Epithelial cell of esophagus (primary cell): ENCODE measurements at places on chromosomes 7 and 10.

DNA sequence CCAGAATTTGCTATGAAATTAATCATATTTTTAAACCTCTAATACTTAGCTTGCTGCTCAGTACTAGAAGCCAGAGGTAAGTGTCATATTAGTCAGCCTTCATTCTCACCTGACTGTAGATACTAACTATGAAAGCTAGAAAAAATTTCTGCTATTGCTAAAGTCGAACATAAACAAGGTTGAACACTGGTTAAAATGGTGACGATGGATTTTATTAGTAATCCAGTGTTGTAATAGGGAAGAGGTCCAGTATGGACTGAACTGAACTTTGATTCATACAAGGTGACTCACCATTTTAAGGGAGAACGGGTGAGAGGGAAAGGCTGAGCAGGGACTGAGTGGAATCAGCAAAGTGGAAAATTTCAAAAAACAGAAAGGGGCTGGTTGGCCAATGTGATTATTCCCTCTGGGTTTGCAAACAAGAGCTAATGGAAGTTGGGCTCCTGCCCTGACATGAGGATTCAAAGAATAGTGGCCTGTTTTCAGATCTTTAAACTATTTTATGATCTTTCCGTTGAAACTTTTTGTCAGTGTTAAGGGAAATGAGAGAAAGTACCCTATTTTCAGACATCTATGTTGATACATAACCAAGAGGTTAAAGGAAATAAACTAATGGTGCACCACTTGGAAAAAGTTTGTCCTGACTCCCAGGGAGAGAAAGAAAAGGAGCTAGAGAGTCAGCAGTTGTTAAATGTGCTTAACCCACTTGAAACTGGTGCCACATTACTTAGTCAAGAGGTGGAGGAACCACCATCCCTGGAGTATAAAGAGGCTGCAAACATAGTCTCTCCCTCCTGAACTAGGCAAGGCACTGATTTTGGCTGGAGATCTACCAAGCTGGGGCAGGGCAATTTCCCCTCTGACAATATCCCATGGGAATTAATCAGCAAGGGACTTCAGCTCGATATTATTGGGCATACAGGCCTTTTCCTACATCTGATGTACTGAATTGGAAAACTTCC lies 15.3 kb upstream of the AKR1C1 start:
- DNase-seq: peak; percentile 96

DNA sequence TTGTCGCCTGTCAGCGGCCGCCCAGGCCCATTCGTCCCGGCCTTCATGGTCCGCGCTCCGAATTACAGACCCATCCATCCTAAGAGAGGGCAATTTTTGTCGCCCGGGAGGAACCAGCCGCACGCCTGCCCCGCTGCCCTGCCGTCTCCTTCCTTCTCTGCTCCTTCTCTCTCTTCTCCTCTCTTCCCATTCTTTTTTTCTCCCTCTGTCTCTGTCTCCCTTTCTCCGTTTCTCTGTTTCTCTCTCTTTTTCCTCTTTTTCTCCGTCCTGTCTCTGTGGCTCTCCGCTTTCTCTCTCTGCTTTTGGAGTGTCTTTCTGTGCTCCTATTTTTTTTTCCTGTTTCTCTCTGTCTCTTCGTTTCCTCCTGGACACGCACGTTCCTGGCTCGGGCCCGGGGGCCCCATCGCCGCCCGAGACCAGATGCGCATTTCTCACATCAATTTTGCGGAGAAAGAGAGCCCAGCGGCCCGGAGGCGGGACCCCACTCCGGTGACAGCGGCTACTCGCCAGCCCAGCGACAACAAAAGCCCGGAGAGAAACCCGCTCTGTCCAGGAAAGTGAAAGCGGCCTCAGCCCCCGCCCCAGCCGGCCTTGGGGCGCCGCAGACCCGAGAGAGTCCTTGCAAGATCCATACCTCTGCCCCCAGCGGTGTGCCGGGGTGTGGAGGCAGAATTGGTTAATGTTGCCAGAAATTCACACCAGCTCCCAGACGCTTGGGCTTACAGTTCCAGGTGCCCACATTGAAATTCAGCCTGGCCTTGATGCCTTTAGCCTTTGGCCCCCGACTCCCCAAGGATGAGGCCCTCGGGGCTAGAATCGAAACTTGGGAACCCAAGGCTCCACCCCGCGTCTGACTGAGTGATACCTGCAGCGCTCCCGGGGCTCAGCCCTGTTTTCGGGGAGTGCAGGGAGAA lies 4.1 kb downstream of the LBX1 start:
- DNase-seq: no peak

- DNase-seq: no peak
Measured at GRCh38 chr10:132937861-132938260, 4.5 kb downstream of the CFAP46 start.

DNA sequence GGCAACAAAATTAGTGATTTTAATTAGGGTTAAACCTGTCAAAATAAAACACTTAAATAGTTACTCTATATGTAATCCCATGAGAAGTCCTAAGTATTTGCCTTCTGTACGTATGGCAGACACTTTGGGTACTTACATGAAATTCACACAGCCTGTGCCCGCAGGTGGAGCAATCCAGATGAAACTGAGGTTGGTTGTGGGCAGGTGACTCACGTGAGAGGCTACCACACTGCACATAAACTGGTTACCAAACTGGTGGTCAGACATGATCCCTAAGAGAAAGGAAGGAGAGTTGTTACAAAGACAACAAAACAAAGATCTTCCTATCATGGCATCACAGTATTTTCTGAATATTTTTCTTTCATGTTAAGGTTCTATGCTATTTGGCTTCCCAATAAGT lies 156.1 kb downstream of the RELN start:
- peak; percentile 4 for DNase-seq

DNA sequence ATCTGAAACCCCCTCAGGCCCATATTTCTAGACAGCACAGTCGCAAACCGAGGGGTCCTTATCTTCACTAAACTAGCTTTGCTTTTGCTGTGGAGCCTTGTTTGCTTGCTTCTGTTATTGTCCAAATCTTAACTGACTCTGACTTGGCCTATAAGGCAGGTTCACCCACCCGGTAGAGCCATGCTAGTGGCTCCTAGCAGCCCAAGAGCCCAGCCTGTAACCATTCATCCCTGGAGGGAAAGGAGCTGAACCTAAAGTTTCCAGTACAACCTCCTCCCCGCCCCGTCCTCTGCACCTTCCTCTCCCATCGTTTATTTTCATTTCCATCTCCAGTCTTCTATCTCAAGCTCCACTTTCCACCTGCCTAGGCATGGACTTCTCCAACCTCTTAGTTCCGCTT lies 345.7 kb downstream of the PTPRN2 start:
- no peak for DNase-seq

GRCh38 chr7:138097064-138097741 lies 20.9 kb downstream of the AKR1D1 start:
- peak; percentile 51 for DNase-seq

DNA sequence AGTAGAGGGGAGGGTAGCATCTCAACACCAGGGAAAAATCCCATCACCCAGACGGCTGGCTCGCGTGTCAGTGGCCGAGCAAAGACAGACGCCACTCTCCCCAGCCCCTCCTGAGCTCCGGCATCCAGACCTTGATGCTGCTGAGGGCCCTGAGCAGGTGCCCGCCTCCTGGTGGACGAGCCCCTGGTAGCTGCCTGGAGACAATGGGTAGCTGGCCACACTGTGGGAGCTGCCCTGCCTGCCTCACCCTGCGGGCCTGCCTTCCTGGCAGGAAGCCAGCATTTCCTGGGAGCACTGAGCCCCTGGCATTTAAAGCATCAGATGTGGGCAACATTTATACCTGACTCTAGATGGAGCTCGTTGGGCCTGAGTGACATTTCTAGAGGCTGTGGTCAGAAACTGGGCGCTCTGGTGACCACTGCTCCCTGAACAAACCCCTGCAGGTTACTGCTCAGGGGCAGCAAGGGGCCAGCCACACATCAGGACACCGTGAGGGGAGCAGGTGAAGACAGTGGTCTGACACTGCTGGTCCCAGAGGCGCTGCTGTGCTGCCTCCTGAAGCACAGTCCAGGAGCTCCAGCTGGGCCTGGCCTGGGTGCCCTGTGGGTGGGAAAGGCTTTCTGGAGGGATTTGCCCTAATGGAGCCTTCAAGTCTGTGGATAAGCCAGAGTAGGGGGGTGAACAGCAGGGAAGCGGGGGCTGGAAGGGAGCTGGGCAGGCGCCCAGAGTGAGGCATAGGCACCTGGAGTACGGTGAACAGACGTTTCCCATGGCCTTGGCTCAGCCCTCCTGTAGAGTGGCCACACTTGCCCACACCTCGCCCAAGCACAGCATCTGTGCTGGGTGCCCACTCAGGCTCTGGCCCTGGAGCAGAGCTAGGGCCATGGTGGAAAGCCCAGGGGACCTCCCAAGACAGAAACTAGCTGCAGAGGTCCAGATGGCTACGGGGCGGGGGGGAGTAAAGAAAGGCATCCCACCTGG lies 138.7 kb downstream of the MAPK8 start:
- peak; percentile 24 for DNase-seq

DNA sequence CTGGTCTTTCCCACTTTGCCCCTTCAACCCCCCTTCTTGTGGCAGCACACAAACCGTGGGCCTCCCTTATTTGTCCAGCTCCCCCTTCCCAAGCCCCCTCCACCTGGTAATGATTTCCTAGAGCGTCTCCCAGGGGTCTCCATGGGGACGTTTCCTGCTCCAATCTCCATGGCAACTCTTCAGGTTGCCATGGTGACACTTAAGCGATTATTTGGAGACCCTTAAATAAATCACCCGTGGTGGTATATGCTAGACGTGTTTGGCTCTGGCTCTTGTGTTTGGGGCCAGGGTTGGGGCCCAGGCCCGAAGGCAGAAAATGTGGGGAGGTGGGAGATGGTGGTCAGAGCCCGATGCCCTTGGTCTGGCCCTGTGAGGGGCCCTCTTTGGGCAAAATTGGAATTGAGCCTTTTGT lies 41.1 kb upstream of the DLG5 start:
- DNase-seq: no peak

- peak; percentile 57 for DNase-seq
Measured at GRCh38 chr7:40986351-40986873, 716.5 kb downstream of the INHBA start.

DNA sequence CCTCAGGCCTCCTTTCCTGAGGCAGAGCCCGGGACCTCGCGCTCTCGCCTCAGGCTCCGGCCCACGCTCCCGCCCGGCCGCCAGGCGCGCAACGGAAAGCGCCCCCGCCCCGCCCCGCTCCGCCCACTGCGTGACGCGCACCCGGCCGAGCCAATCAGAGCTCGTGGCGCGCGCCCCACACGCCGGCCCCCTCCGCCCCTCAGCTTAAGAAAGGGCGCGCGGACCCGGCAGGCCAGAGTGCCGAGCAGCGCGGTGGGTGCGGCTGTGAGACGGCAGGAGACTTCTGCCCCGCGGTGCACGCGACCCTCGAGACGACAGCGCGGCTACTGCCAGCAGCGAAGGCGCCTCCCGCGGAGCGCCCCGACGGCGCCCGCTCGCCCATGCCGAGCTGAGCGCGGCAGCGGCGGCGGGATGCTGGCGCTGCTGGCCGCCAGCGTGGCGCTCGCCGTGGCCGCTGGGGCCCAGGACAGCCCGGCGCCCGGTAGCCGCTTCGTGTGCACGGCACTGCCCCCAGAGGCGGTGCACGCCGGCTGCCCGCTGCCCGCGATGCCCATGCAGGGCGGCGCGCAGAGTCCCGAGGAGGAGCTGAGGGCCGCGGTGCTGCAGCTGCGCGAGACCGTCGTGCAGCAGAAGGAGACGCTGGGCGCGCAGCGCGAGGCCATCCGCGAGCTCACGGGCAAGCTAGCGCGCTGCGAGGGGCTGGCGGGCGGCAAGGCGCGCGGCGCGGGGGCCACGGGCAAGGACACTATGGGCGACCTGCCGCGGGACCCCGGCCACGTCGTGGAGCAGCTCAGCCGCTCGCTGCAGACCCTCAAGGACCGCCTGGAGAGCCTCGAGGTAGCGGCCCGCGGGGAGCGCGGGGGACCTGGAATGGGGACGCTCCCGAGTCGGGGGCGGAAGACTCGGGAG lies at the start of gene NPTX2:
Gene NPTX2 (plus strand): TSS at position 235 of the 909 bp plus-strand sequence. CDS start 177 bp downstream, at position 412.
- no peak for DNase-seq

DNA sequence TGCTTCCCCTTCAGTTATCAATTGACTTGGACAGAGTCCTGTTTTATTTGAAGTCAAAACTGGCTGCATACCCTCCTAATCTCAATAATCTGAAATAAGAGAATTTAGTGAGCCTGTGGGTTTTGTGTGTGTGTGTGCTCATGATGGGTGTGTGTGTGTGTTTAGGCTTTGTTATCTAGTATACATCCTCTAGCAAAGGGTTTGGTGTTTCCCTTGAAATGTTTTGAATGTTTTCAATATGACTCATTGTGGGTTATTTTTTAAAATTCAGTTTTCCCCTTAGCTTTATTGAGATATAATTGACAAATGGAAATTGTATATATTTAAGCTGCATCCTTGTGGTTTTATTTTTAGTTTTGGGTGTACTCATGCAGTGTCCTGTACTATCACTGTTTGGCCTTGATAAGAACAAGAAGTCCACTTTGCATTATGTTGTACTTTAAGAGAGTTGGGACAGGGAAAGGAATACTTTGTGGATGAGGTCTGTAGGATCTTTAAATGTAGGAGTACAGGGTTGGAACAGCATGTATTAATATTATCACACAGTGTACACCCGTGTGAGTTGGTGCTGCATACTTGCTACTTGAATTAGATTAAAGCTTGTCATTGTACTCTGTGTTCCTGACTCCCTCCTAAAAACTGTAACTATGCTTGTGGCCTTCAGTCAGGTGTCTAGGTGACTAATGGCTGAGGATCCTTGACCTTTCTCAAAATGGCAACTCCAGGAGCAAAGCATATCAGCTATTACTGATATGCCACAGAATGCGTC lies 58.3 kb downstream of the VCL start:
- peak; percentile 48 for DNase-seq

DNA sequence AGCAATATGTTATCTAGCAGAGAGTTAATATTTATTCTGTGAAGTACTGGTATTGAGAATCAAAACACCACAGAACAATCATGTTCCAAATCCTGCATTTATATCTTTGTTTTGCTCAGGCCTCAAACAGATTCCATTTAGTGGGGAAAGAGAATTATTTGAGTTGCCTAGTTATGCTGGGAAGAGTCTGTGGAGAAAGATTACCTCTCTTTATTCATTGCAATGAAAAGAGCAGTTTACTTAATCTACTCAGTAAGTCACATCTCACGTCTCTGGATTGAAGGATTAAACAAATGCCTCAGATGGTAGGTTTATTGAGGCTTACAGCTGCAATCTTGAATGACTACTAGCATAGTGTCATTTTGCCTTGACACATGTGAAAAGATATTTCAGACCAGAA lies 76.4 kb downstream of the RUNDC3B start:
- DNase-seq: no peak

GRCh38 chr10:58780476-58780875 lies 267.8 kb downstream of the BICC1 start:
- no peak for DNase-seq

- peak; percentile 79 for DNase-seq
Measured at GRCh38 chr10:61750943-61751471, 88.3 kb downstream of the CABCOCO1 start.

DNA sequence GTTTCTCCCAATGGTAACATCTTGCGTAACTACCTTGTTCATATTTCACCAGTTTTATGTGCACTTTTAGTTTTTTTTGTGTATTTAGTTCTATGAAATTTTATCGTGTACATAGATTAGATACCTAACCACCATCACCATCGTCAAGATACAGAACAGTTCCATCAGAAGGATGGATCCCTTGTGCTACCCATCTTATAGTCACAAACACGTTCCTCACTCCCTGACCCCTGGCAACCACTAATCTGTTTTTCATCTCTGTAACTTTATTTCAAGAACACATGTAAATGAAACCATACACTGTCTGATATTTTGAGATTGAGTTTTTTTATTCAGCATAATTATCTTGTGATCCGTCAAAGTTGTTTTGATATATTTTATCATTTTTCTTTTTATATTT lies 29.9 kb downstream of the FANK1 start:
- no peak for DNase-seq

- peak; percentile 48 for DNase-seq
Measured at GRCh38 chr10:34157501-34157900, 657.6 kb downstream of the PARD3 start.

- DNase-seq: no peak
Measured at GRCh38 chr10:32348297-32349198, 1.6 kb upstream of the EPC1 start.
